ENCODE measurements at places on chromosomes 7 and 10.

- DNase-seq, result no peak
These were observed 2.8 kb upstream of the MGMT start for GRCh38 chr10:129464251-129464650.

DNA sequence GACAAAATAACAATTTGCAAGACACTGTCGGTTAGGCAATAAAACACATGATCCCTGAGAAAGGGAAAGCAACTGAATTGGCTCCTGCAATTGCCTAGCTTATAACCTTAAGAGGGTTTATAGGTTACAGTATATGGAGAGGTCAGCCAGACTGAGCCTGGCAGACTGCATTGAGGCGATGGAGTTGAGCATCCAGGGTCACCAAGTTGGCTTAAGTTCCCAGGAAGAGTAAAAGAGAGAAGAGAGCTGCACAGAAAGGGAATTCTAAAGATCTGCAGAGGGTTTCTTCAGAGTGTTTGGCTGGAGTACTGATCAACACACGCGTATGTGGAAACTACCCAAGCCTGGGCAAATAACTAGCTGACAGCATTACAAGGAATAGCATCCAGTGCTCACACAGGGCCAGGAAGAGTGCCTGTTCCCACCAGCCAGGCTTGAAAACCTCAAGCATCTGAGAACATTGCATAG is 11.2 kb downstream of the ANKMY2 start:
- no peak for DNase-seq

- no peak for DNase-seq
These were observed 202.8 kb upstream of the BMPER start for GRCh38 chr7:33702514-33703054.

GRCh38 chr7:103810112-103810744 is 179.2 kb downstream of the RELN start:
- DNase-seq, result peak; percentile 64

- peak; percentile 37 for DNase-seq
These were observed 210.9 kb downstream of the INHBA start for GRCh38 chr7:41491883-41492471.

- DNase-seq, result peak; percentile 11
These were observed 40.3 kb upstream of the GNAT3 start for GRCh38 chr7:80552031-80552694.

DNA sequence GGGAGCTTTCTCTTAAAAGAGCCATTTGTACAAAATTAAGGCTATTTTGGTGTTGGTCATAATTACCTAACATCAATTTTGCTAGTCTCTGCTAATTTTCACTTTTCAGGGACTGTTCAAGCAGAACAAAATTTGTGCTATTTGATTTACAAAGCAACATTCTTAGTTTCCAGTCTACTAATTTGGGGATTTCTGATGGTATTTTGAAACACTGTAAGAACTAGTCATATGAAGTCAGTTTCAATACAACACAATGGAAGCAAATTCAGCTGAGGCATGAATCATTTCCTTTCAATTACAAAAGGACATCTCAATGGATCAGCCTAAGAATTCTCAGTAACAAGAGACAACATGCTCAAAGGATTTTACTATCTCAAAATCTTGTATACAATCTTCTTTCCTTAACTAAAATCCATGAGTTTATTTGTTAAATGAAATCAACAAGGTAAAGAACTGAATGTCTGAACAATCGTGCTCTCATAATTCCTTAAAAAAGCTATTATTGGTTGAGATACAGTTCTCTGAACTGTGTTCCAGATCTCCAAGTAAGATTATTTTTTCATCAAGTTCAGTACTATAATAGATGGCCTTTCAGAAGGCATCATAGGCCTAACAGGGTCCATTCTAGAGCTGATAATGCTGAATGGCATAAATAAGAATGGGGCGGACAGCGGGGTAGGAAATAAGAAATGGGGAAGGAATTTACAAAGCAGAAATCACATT is 144.6 kb downstream of the NRCAM start:
- no peak for DNase-seq

- DNase-seq, result peak; percentile 69
These were observed 113.3 kb downstream of the TACC2 start for GRCh38 chr10:122102146-122102868.

DNA sequence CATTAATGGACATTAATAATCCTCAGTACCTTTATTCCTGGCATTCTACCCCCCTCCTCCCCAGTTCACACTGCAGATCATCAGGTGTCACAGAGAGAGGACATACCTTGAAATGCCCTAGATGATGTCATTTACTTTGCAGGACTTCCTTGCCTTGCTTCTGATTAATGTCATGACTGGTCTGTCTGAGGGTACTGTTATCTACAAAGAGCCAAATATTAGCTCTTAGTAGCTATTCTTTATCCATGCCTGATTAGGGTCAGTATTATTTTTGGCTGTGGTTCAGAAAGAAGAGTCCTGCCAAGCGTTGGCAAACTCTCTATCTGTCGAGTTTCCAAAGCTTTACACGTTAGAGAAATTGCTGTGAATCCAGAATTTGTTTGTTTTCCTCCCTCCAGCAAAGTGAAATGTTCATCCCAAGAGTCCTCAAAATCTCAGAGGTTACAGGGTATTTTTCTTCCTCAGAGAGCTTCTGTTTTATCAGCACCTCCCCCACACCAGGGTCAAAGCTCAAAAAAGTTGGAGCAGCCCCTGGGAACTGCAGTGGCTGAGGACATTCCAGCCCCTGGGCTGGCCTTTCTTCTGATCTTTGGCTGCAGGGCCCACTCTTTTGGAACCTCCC is 12.6 kb downstream of the SCD start:
- no peak for DNase-seq

DNA sequence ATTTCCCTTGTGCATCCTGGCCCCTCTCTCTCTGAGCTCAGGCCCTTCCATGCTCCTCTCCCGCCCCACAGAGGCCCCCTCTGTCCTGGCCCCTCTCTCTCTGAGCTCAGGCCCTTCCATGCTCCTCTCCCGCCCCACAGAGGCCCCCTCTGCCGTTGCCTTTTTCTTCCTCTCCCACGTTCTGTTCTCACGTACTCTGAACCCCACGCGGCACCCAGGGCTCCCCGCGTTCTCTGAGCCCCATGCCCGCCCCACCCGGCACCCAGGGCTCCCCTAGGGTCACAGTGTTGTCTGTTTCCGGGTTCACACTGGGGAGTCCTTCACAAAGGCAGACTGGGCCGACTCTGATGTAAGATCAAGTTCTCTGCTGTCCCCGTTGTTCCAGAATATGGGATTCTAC is 336.8 kb downstream of the DNAJB6 start:
- no peak for DNase-seq

DNA sequence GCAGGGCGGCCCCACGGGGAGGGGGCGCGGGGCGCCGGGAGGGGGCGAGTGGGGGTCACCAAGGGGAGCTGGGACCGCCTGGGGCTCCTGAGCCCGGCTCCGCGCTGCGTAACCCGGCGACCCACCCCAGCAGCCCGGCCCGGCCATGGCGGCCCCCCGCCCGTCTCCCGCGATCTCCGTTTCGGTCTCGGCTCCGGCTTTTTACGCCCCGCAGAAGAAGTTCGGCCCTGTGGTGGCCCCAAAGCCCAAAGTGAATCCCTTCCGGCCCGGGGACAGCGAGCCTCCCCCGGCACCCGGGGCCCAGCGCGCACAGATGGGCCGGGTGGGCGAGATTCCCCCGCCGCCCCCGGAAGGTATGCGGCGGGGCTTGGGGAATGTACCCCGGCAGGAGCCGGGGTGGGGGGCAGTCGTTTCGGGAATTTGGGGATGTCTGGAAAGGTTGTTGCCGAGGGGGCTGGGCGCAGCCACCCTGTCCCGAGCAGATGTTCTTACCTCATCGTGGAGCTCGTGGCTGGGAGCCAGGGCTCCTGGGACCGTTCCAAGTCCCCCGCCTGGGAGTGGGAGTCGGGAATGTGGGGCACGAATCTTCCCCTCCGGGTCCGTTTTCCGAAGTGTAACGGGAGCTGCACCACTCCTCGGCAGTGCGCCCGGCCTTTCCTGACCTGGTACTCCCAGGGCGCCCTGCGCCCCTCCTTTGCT is 431 bp downstream of the ZYX start:
- peak; percentile 74 for DNase-seq

DNA sequence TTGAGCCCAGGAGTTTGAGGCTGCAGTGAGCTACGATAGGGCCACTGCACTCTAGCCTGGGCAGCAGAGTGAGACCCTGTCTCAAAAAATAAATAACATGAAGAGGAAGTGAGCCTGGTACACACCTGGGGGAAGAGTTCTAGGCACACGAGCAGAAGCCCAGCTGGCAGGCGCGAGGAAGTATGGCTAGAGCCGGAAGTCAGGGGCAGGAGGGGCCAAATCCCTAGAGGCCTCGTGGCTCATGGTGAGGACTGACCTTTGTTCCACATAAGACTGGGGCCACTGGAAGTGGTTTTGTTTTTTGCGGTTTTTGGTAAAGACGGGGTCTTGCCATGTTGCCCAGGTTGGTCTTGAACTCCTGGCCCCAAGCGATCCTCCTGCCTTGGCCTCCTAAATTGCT is 117.6 kb downstream of the HIP1 start:
- DNase-seq, result no peak

DNA sequence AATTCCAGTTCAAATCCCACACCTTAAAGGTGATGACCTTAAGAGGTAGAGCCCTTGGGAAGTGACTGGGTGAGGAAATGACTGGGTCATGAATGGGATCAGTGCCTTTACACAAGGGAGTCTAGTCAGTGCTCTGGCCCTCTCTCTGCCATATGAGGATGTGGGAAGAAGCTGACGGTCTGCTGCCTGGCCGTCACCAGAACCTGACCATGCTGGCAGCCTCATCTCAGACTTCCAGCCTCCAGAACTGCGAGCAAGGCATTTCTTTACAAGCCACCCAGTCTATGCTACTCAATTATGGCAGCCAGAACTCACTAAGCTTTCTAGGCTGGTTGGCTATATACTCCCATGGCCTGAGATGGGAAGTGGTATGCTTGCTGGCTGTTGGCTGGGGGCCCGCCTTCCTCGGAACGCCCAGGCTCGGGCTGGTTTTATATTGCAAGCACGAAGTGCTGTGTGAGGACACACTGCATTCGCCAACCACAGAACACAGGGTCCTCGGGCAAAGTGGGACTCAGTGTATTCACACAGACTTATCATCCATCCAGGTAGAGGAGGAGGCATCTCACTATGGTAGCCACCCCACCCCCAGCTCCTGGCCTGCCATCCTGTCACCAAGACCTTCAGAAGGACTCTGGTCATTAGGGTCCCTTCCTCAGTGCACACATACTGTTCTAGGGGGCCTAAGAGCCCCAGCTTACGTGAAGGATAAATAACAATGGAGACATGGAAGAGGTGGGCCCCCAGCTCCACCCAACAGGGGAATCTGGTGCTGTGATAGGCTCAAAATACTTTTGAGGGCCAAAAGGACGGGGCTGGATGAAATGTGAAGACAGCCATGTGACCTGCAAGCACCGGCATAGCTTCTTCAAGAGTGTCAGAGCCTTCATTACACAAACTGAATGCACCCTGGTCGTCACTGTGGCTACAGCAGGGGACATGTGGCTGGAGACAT is 49.0 kb downstream of the ZRANB1 start:
- no peak for DNase-seq

DNA sequence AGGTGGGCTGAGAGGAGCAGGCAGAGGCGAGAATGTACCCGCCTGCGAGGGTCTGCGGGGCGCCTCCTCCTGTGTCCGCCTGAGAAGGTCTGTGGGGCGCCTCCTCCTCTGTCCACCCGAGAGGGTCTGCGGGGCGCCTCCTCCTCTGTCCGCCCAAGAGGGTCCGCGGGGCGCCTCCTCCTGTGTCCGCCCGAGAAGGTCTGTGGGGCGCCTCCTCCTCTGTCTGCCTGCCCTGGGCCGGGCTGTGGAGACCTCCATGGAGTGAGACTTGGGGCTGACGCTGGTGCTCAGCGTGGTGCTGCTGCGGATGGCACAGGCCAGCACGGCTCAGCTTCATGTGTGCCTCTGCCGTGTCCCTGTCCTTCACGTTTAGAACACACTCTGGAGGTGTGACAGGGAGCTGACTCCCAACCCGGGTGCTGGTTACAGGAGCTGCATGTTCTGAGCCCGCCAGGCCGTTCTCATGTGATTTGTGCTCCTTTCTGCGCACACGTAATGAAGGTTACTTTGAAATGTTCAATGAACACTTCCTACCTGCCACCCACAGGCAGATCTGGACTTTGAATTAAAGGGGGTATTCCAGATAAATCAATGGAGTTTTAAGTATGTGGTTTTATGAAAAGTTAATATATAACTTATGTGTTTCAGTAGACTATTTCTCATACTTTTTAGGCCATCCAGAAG is 20.5 kb upstream of the GET4 start:
- DNase-seq, result no peak

GRCh38 chr10:29081951-29082685 is 206.8 kb upstream of the LYZL1 start:
- peak; percentile 6 for DNase-seq

DNA sequence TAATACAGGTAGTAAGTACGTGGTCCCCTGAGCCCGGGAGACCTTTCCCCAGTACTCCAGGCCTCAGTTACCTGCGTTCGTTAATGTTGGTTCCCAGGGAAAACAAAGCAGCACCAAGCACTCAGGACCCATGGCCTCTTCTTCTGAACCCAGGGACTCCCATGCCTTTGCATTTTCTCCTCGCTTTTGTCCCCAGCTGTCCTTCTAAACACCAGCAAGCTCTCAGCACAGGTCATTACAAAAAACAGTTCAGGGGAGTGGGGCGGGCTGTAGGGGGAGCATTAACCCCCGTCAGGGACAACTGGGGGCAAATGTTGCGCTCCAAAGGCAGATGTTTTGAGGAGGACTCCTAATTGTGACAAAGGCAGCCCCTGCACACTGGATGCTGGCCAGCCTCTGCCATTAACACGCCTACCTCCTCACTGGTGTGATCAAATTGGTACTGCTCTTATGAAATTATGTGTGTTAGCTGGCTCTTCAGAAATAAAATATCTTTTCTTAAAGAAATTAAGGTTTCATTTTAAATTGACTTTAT is 80.5 kb upstream of the LRGUK start:
- DNase-seq, result no peak
